ENCODE measurements at places on chromosomes 13 and 19. TPM values are rescaled to one million over a fixed set of nuclear protein-coding genes. Genes with fewer than 3 reads are reported as not detected.

VAV1 gene
- 16.8 TPM for total RNA-seq

CPAMD8 gene
- 3.7 TPM for total RNA-seq

TDRD12 gene
- not detected for total RNA-seq

ZNF813 gene
- 3.5 TPM for total RNA-seq

FGF22 gene
- total RNA-seq = 2.2 TPM

CABP5 gene
- total RNA-seq = not detected

IRS2 gene
- 42.3 TPM for total RNA-seq

ING1 gene
- total RNA-seq = 26.0 TPM

KLK7 gene
- 1.5 TPM for total RNA-seq

ZNF506 gene
- total RNA-seq = 39.0 TPM

ZNF773 gene
- 15.1 TPM for total RNA-seq

SELENOV gene
- not detected for total RNA-seq

FBXO17 gene
- total RNA-seq = 88.7 TPM

ZNF665 gene
- total RNA-seq = 12.1 TPM

PRSS57 gene
- total RNA-seq = not detected

EID2 gene
- 13.4 TPM for total RNA-seq

TUBB4A gene
- total RNA-seq = not detected

PGPEP1 gene
- total RNA-seq = 17.4 TPM

ZNF541 gene
- not detected for total RNA-seq

TLE2 gene
- total RNA-seq = 6.5 TPM

RASIP1 gene
- 4.1 TPM for total RNA-seq

RASL11A gene
- 53.0 TPM for total RNA-seq

PCDH9 gene
- 28.4 TPM for total RNA-seq

ZNF793 gene
- total RNA-seq = 1.8 TPM

ZNF829 gene
- 4.1 TPM for total RNA-seq

DIRAS1 gene
- 0.16 TPM for total RNA-seq

ATP4B gene
- not detected for total RNA-seq

PGLYRP1 gene
- total RNA-seq = not detected

STX10 gene
- total RNA-seq = 66.1 TPM

KLK10 gene
- total RNA-seq = not detected

ZNF709 gene
- total RNA-seq = 3.1 TPM

PLEKHA4 gene
- total RNA-seq = 27.3 TPM

ACER1 gene
- total RNA-seq = not detected

KLK4 gene
- total RNA-seq = not detected

KIRREL2 gene
- total RNA-seq = not detected

CFAP97D2 gene
- not detected for total RNA-seq

KLK3 gene
- not detected for total RNA-seq

LILRA1 gene
- total RNA-seq = 1.1 TPM

FPR1 gene
- total RNA-seq = 25.3 TPM

BCAM gene
- 8.3 TPM for total RNA-seq

PRR22 gene
- total RNA-seq = 0.66 TPM

ABHD8 gene
- 6.2 TPM for total RNA-seq

TRPM4 gene
- 25.8 TPM for total RNA-seq

C19orf38 gene
- 0.98 TPM for total RNA-seq

ZFP36 gene
- 86.5 TPM for total RNA-seq

MEIS3 gene
- 3.8 TPM for total RNA-seq

SBK2 gene
- not detected for total RNA-seq

ZNF256 gene
- 7.0 TPM for total RNA-seq

ZNF681 gene
- total RNA-seq = 1.1 TPM

ZNF846 gene
- total RNA-seq = 20.3 TPM

NXNL1 gene
- not detected for total RNA-seq

ZSCAN4 gene
- total RNA-seq = not detected

DAND5 gene
- total RNA-seq = not detected

MCEMP1 gene
- total RNA-seq = not detected

ZNF850 gene
- 3.4 TPM for total RNA-seq

GPR180 gene
- total RNA-seq = 11.2 TPM

TSSK6 gene
- total RNA-seq = 1.5 TPM

MAST1 gene
- not detected for total RNA-seq
